G401 (cell line): ENCODE measurements at places on chromosomes 12 and 14. TPM values are rescaled to one million over a fixed set of nuclear protein-coding genes. Genes with fewer than 3 reads are reported as not detected.

Gene DDN
- total RNA-seq = 2.3 and 5.2 TPM in 2 replicates

Gene HPD
- total RNA-seq = 16.2 and 20.0 TPM in 2 replicates

DNA sequence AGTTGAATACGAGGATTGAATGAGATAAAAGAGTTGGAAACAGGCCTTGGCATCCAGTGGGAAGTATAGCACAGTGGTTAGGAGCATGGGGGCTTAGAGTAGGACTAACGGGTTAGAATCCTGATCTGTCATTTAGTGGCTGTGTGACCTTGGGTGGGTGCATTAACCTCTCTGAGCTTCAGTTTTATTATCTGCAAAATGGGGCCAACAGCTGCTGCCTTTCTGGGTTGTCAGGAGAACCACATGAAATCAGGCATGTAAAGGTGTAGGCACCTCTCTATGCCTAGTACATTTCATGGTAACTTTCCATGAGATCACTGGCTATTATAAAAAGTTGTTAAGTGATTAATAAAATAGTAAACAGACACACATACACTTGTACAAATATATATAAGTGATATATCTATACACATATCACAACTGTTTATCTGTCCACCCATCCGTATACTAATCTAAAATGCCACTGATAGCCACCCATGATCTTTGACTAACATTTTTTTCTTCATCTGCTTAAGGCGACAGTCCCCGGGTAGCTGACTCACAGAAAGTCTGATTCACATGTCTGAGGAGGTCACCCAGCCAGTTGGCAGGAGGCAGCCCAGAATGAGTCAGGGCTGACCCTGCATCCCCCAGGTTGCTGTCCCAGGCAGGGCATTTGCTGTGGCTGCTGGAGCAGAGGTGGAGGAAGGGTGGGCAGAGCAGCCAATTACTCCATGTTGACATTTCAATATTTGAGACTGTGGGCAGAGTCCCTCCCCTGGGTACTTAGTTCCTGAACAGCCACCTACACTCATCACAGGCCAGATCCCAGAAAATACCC, 125.6 kb upstream of the NOS1 start:
- no peak for DNase-seq

DNA sequence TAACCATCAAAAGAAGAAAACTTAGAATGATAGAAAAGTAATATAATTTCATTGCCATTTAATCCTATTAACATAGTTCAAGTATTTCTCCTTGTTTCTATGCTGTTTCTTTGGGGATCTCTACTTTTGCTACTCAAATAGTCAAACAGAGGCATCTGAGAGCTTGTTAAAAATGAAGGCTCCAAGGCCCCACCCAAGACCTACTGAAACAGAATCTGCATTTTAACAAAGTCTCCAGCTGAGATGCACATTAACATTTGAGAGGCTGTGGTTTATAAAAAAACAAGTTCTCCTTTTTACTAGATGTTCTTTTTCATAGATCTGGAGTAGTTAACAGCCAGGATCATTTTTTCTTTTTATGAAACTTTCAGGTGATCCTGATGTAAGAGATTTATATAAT, 31.8 kb downstream of the PPFIA2 start:
- DNase-seq = no peak

- DNase-seq = no peak
These were observed 83.5 kb downstream of the RIMBP2 start for GRCh38 chr12:130632642-130633041.
